ENCODE measurements at places on chromosomes 2 and 18. TPM values are rescaled to one million over a fixed set of nuclear protein-coding genes. Genes with fewer than 3 reads are reported as not detected.

The PSMA8 gene
- total RNA-seq, result not detected

The IL1B gene
- 169 TPM for total RNA-seq

The NPAS2 gene
- 31.8 TPM for total RNA-seq

The TSGA10 gene
- 2.8 TPM for total RNA-seq

The SPHKAP gene
- not detected for total RNA-seq

The RAPGEF4 gene
- 1.4 TPM for total RNA-seq

The LINC00305 gene
- not detected for total RNA-seq

The LRP2 gene
- under 0.01 TPM for total RNA-seq

The ALLC gene
- total RNA-seq, result not detected

The TEX44 gene
- total RNA-seq, result not detected

The IWS1 gene
- total RNA-seq, result 32.2 TPM

The NBAS gene
- 97.0 TPM for total RNA-seq

The CDH20 gene
- total RNA-seq, result not detected

The TEKT4 gene
- total RNA-seq, result not detected

The TDRD15 gene
- total RNA-seq, result not detected

The MC4R gene
- total RNA-seq, result not detected

The GPR17 gene
- not detected for total RNA-seq

The INHBB gene
- total RNA-seq, result 0.21 TPM

The NPPC gene
- not detected for total RNA-seq

The FOXI3 gene
- not detected for total RNA-seq

The MPP4 gene
- total RNA-seq, result not detected

The DCDC2C gene
- not detected for total RNA-seq

The CREG2 gene
- 1.7 TPM for total RNA-seq

The SIX2 gene
- total RNA-seq, result 5.3 TPM

The GRB14 gene
- total RNA-seq, result 5.3 TPM

The HK2 gene
- total RNA-seq, result 50.5 TPM

The EFR3B gene
- total RNA-seq, result not detected

The PDE1A gene
- total RNA-seq, result 0.64 TPM

The CCDC74B gene
- 1.4 TPM for total RNA-seq

The SERPINB3 gene
- total RNA-seq, result 33.7 TPM

The TUBA4B gene
- not detected for total RNA-seq

The PIKFYVE gene
- total RNA-seq, result 20.7 TPM

The NT5DC4 gene
- not detected for total RNA-seq

The SERPINB11 gene
- not detected for total RNA-seq

The SLC40A1 gene
- total RNA-seq, result 1.4 TPM

The TMEM87B gene
- 32.0 TPM for total RNA-seq

The SCN3A gene
- 0.72 TPM for total RNA-seq

The NOL4 gene
- under 0.01 TPM for total RNA-seq

The ROCK2 gene
- 20.0 TPM for total RNA-seq

The AGXT gene
- not detected for total RNA-seq

The PID1 gene
- total RNA-seq, result 4.3 TPM

The RNU2-63P gene
- total RNA-seq, result not detected

Measured in tracheal epithelial cell (primary cell).